Stimulated activated CD4-positive, alpha-beta T cell treated with anti-CD3 and anti-CD28 coated beads, TNF-alpha, amount 100 ng/mL, for 4 hours (primary cell): ENCODE measurements at places on chromosomes 12 and 14.

DNA sequence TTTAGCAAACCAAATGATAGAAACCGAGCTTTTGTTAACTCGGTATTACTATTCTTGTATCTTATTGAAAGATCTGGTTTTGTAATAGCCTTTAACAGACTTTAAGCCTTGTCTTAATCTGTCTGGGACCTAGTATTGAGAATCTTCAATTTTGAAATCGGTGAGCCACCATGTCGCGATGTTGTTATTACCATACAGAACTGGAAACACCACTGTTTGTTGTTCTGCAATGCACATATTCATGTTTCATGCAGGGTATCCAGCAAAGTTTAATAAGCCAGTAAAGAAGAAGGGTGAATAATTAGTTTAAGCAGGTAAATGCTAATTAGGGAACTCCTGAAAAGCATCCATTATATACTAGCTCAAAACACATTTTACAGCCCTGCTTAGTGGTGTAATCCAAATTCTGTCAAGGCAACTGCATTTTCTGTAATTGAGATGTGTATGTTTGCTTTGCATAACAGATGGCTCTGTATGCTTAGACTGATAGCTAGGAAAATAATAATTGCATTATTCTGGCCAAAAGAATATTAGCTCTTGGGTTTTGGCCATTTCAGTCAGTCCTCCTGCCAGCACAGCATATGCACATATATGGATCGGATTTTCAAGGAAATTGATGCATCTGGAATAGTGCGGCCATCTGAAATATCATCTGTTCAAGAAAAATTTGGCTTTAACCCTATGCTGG lies 389.2 kb downstream of the EGLN3 start:
- no peak for DNase-seq

DNA sequence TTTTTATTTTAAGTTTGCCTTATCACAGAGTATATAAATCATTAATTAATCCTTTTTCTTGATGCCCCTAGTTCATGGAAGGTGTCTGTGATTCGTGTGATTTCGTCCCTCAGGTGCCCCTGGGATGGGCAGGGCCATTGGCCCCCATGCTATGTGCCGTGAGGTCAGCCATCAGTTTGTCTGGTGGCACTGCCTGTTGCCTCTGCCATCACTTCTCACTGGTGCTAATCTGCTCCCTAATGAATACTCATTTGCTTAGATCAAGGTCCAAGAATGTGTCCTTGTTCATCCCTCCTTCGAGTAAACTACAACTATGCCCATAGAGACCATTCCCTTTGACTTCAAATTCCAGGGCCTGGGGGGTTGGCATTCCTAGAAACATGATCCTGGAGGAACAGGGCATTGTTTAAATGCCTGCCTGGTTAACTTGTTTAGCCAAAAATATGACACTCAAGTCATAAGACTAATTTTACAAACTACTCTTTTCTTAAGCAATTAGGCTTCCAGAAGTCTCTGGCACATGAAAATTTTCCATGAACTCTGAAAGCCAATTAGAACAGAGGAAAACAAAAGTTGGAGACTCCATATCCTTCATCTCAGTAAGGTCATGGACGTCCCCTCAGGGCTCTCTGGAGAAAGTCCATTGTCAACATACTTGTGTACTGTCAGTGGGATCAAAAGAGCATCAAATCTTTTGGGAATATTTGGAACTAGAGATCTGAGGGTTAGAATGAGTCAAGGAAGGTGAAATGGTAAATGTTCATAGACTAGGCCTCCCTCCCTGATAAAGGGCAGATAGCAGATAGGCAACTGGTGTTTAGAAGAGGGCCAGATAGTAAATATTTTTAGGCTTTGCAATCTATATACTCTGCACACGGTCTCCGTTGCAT lies 90.9 kb upstream of the PLXNC1 start:
- DNase-seq, result no peak

GRCh38 chr12:20800160-20800559 lies 10.3 kb upstream of the SLCO1B3 start:
- DNase-seq, result no peak

DNA sequence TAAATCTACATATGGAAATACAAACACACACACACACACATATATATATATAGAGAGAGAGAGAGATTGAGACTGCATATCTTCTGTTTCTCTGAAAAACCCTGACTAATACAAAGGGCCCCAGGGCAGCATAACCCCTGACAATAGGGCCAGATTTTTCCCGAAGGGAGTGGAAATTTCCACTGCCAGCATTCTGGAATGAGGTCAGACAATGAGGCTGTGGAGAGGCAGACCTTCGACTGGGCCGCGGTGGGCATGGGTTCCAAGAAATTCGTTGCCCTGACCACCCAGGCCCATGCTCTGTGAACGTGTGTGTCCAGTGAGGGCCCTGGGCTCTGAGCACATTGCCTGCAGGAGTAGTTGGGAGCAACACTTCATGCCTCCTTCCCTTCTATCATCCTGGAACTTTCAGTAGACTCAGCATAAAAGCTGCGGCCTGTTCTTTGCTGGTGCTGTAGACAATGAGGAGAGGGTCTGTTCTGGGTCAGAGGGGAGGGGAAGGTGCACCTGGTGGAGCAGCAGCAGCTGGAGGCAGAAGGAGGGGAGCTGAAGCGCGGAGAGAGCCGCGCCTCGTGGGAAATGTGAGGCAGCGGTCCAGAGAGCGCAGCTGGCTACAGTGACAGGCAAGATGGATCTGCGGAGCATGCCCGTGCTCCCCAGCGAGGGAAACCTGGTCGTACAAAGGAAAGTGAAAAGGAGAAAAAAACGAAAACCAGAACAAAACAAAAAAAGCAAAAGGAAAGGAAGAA lies 25.6 kb upstream of the CCDC60 start:
- DNase-seq, result no peak

GRCh38 chr12:48968467-48968866 lies 3.1 kb downstream of the WNT10B start:
- no peak for DNase-seq

DNA sequence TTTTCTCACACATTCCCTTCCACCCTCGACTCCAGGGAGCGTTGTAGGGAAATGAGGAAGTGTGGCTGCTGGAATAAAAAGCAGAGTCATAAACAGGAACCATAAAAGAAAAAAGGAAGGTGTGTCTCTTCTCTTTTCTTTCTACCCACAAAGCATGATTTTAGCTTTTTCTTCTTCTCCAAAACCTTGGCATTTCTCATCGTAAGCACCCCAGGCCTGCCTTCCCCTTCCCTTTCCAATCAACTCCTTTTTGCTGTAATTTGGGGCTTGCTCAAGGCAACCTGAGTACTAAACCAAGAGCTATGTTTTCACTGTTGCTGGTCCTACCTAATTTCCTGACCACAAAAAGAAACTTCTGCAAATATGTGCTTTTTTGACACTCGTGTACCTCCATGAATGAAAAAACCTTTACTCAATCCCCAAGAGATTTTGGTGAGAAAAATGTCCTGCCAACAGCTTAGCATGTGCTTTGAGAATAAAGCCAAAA lies 9.2 kb downstream of the PLBD1 start:
- no peak for DNase-seq

DNA sequence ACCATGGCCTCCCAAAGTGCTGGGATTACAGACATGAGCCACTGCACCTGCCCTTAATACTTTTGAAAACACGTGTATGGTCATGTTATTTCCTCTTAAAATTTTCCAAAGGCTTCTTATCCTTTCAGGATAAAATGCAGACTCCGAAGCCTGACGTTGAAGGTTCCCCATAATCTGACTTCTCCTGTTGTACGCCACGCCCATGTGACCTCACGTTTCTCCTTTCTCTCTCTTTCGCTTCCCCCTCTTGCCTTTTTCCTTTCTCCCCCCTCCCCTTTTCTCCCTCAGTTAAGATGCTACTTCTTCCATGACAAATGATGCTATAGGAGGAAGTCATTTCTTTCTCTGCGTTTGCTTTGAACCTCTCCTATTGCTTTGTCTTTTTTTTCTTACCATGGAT lies 266.0 kb downstream of the FBXL14 start:
- no peak for DNase-seq
